NCI-H2081 treated with DMSO at 0.1 percent for 48 hours (cell line): ENCODE measurements at places on chromosomes 7 and 10.

DNA sequence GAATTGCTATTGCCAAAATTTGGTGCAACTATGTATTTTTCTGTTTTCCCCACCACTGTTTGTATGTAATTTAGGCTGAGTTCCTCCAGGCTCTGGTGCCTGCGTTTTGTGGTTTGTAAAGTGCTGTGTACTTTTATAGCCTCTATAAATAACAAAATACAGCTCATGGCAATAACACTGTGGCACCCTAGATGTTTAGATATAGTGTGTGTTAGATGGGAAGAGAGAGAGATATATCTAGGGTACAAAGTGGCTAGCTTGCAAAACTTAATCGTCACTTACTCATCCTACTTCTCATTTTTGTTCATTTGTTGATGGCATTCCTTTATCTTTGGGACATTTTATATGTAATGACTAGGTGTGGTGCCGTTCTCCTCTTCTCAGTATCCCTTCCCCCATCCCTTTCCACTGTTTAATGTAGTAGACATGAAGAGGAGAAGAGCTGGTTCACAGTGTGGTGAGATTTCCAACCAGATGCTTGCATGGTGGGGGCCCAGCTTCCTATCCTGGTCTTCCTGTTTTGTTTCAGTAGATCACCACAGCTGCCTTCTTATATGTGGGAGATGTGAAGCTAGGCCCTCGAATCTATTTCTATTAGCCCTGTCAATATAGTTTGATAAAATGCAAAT is 115.0 kb downstream of the SND1 start:
- DNase-seq, result no peak

DNA sequence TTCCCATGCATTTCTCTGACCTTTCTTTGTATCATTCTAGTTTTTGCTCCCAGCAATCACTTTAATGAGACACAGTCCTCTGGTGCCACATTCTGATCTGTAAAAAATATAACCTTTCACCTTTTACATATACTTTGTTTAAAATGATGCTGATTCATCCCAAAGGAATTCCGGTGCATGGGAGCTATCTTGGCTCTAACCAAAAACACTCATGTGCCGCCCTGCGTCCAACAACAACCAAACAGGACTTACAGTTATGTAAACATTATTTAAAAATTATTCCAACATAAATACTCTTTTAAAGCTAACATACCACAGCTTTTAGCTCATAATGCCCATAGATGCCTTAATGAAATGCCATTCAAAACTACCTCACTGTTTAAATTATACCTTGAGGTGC is 7.7 kb upstream of the OPALIN start:
- no peak for DNase-seq

DNA sequence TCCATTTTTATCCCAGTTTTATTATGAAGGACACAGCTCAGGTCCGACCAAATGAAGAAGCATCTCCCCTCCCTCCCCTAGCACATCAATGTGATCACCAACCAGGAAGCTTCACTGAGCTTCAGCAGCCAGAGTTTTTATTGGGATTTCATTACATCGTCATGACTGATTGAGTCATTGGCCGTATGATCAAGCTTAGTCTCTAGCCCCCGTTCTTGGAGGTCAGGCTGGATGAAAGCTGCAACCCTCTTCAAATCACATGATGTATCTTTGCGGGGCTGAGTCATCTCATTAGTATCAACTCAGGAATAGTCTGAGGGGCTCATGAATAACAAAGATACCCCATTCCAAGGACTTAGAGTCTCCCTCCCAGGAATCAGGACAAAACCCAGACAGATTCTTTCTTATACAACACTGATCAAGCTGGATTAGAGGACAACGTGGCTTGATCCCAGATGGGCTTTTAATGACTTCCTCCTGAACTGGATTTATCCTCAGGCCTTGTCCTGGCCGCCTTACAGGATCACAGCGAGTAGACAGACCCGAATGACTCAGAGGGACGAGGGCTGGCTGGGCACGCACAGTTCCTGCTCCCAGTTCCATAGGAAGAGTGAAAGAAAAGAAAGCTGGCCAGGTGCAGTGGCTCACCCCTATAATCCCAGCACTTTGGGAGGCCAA is 14.5 kb downstream of the LIMK1 start:
- no peak for DNase-seq

DNA sequence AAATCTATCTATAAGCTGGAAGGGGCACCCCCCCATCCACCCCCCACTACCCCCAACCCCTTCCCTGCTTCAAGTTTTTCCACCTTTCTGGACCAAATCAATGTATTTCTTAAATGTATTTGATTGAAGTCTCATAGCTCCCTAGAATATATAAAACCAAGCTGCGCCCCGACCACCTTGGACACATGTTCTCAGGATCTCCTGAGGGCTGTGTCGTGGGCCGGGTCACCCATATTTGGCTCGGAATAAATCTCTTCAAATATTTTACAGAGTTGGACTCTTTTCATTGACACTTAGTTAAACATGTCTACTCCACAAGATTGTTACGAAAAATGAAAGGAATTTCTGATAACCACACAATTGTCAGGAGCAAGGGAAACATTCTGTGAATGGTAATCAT is 215.6 kb downstream of the ADARB2 start:
- DNase-seq, result no peak

- DNase-seq, result no peak
These were observed 836 bp downstream of the KMT2E start for GRCh38 chr7:105014693-105015389.
